Activated CD4-positive, CD25-positive, alpha-beta regulatory T cell treated with anti-CD3 and anti-CD28 coated beads, Interleukin-2, amount 50 U/mL, for 16 hours (primary cell): ENCODE measurements at places on chromosomes 1 and 21.

DNA sequence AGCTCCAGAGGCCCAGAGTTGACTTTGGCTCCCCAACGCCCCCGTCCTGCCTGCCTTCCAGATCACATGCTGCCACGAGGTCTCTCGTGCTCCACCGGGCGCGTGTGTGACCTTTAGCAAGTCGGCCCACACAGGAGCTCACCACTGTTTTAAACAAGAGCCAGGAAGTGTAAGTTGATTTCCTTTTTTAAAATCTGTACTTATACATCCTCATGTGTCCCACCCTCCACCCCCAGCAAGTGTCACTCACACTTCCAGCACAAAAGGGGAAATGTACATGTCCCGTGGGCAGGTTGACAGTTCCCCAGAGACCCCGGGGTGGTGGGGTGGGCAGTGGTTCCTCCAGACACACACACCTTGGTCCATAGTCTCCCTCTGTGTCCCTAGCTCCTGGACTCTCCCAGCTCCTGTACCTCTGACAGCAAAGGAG is 84.4 kb downstream of the STUM start:
- DNase-seq: no peak

GRCh38 chr21:46069719-46070279 is 28.1 kb upstream of the COL6A2 start:
- DNase-seq: no peak

DNA sequence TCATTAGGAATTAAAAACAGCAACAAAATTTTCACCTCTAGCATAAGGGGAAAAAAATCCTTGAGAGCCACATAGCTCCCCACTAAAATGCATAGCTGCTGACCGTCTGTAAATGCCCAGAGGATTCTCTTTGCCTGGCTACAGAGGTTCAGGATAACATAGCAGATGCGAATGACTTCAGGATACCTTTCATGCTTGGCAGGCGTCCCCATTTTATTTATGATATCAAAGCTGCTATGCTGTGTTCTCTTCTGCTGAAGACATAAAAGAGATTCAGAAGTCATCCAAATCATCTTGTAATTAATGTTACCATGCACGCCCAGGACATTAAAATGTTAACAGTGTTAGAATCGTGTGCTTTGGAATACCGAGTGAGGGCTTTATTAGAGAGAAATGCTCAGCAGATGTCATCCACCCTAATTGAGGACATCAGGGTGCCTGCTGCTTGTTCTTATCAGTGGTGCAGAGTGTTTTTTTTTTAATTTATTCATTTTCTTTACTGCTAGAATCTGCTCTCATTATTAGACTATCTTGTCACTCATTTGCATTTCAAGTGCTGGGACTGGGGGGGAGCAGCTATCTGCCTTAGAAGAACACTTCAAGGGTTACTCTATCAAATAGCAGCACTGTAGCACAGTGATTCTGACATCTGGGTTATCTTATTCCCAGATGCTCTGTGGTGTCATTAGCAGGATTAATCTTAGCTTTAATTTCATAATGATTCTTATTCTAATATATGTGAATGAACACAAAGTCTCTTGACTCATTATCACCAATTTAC is 139.5 kb downstream of the ZNF326 start:
- no peak for DNase-seq

DNA sequence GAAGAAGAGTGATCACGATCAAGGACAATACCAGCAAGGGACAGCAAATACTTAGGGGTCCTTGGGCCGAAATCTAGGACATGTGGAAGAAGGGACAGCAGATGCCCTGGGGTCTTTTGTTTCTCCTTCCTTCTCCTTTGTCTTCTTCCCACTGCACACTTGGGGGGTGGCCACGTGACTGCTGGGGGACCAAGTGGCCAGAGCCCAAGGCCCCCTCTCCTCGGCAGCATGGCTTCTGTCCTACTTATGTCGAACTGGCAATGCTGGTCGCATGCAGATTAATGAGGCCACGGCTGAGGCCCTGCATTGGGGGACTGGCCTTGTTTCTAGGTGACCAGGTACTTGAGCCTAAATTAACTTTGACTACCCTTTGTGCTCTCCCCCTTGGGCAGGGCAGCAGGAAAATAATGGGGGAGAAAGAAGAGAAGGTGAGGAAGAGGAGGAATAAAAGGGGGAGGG is 83.0 kb downstream of the GRIK3 start:
- DNase-seq: no peak

DNA sequence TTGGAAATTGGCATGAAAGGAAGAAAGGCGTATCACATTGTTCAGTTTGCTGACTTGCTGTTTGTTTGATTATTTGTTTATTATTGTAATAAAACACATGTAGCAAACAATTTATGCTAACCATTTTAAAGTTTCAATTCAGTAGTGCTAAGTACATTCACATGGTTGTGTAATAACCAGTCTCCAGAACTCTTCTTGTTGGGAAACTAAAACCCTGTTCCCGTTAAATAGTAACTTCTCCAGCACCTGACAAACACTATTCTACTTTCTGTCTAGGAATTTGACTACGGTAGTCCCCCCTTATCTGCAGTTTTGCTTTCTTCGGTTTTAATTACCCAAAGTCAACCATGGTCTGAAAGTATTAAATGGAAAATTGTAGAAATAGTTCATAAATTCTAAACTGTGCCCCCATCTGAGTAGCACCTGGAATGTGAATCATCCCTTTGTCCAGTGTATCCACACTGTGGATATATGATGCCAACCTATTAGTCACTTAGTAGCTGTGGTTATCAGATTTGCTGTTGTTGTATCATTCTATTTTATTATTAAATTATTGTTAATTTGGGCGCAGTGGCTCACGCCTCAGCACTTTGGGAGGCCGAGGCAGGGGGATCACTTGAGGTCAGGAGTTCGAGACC is 5.5 kb downstream of the MORC3 start:
- no peak for DNase-seq

DNA sequence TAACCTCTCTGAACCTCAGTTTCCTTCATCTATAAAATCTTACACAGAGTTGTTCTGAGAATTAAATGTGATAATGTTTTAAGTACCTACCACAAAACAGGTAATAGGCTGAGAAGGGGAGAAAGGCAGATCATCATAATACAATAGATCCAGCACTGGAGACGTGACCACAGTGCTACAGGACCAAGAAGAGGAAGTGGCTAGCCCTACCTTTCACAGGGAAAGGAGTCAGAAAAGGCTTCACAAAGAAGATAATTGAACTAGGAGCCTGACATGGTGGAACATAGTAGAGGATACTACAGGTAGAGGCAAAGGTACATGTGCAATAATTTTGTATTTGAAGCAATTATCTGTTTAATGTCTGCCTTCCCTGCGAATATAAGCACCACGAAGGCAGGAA is 45.1 kb downstream of the ERI3 start:
- DNase-seq: no peak

DNA sequence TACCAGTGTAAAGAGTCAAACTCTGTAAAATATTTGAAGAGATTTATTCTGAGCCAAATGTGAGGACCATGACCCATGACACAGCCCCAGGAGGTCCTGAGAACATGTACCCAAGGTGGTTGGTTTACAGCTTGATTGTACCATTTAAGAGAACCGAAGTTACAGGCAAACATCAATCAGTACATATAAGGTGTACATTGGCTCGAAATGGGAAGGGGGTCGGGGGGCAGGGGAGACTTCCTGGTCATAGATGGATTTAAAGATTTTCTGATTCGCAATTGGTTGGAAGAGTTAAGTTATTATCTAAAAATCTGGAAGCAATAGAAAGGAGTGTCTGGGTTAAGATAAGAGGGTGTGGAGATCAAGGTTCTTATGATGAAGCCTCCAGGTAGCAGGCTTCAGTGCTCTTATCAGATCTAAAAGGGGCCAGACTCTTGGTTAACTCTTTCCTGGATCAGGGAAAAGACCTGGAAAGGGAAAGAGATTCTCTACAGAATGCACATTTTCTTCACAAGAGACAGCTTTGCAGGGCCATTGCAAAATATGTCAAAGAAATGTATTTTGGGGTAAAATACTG is 47.5 kb upstream of the NTPCR start:
- no peak for DNase-seq

DNA sequence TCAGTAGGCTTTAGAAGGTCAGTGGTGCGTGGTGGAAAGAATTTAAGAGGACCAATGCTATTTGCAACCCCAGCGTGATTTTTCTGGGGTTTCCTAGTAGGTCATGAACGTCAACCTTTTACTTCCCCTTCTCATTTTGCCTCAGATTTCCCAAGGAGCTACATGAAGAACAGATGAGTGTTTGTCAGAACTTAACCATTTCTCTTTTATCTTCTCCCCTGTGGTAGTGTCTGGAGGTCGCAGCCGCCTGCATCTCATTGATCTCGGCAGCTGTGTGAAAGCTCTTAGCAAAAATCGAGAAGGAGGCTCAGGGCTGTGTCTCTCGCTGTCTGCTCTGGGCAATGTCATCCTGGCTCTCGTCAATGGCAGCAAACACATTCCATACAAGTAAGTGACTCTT is 491.1 kb downstream of the KIF26B start:
- no peak for DNase-seq
